HT-29 (cell line): ENCODE measurements at places on chromosomes 2 and 18. TPM values are rescaled to one million over a fixed set of nuclear protein-coding genes. Genes with fewer than 3 reads are reported as not detected.

The RUFY4 gene
- total RNA-seq = not detected in 2 replicates

The IL37 gene
- not detected in 2 replicates for total RNA-seq

The ZNF892 gene
- not detected in 2 replicates for total RNA-seq

The EFR3B gene
- 0.05 and 0.21 TPM in 2 replicates for total RNA-seq

The ANKRD30B gene
- 0.03 and 0.33 TPM in 2 replicates for total RNA-seq

The NEU4 gene
- 0.31 and 1.1 TPM in 2 replicates for total RNA-seq

The TANC1 gene
- 16.1 and 18.6 TPM in 2 replicates for total RNA-seq

The ADD2 gene
- total RNA-seq = 0.71 and 0.73 TPM in 2 replicates

The SCYGR6 gene
- total RNA-seq = not detected in 2 replicates

The TNFRSF11A gene
- 7.4 and 8.6 TPM in 2 replicates for total RNA-seq

The PLCD4 gene
- total RNA-seq = not detected in 2 replicates

The SIX3 gene
- not detected in 2 replicates for total RNA-seq

The UCN gene
- 4.9 and 5.6 TPM in 2 replicates for total RNA-seq

The SNRNP200 gene
- 82.2 and 86.3 TPM in 2 replicates for total RNA-seq

The DTNB gene
- 2.9 and 3.6 TPM in 2 replicates for total RNA-seq

The HRH4 gene
- total RNA-seq = not detected in 2 replicates

The DSEL gene
- 0.47 and 0.69 TPM in 2 replicates for total RNA-seq

The SLC16A14 gene
- total RNA-seq = 0.23 TPM in 1 of 2 replicates, not detected in the other

The SPR gene
- total RNA-seq = 77.8 and 86.8 TPM in 2 replicates

The RAX gene
- not detected in 2 replicates for total RNA-seq

The BOLL gene
- total RNA-seq = not detected in 2 replicates

The IL36B gene
- not detected in 2 replicates for total RNA-seq

The CD207 gene
- total RNA-seq = not detected in 2 replicates

The MITD1 gene
- 14.5 and 15.5 TPM in 2 replicates for total RNA-seq

The TUBA3E gene
- not detected in 2 replicates for total RNA-seq

The SCN1A gene
- not detected in 2 replicates for total RNA-seq

The ARHGEF33 gene
- 1.9 TPM in 1 of 2 replicates, not detected in the other for total RNA-seq

The AKAIN1 gene
- not detected in 2 replicates for total RNA-seq

The FARSB gene
- total RNA-seq = 10.0 and 11.1 TPM in 2 replicates

The GPR39 gene
- 17.0 and 18.0 TPM in 2 replicates for total RNA-seq

The SAP130 gene
- total RNA-seq = 10.5 and 19.8 TPM in 2 replicates

The PDE11A gene
- total RNA-seq = not detected in 2 replicates

The ILKAP gene
- total RNA-seq = 27.5 and 28.1 TPM in 2 replicates

The HAUS1 gene
- 21.3 and 25.4 TPM in 2 replicates for total RNA-seq

The MPPE1 gene
- total RNA-seq = 19.0 and 21.5 TPM in 2 replicates

The BZW1 gene
- total RNA-seq = 121 and 152 TPM in 2 replicates

The LIPG gene
- total RNA-seq = 96.0 and 112 TPM in 2 replicates

The LCT gene
- not detected in 2 replicates for total RNA-seq

The SKOR2 gene
- not detected in 2 replicates for total RNA-seq

The PSMA8 gene
- not detected in 2 replicates for total RNA-seq

The RAPGEF4 gene
- not detected in 2 replicates for total RNA-seq

The SP5 gene
- total RNA-seq = 12.8 and 15.1 TPM in 2 replicates

The THUMPD2 gene
- 5.9 and 8.0 TPM in 2 replicates for total RNA-seq

The INPP1 gene
- 17.8 and 27.5 TPM in 2 replicates for total RNA-seq

The B4GALT6 gene
- total RNA-seq = 0.68 and 2.3 TPM in 2 replicates

The GPR45 gene
- not detected in 2 replicates for total RNA-seq

The ZNF396 gene
- 0.03 TPM in 1 of 2 replicates, not detected in the other for total RNA-seq

The CD28 gene
- total RNA-seq = not detected in 2 replicates

The MYL12A gene
- 559 and 564 TPM in 2 replicates for total RNA-seq
